ENCODE measurements at places on chromosomes 7 and 10.

DNA sequence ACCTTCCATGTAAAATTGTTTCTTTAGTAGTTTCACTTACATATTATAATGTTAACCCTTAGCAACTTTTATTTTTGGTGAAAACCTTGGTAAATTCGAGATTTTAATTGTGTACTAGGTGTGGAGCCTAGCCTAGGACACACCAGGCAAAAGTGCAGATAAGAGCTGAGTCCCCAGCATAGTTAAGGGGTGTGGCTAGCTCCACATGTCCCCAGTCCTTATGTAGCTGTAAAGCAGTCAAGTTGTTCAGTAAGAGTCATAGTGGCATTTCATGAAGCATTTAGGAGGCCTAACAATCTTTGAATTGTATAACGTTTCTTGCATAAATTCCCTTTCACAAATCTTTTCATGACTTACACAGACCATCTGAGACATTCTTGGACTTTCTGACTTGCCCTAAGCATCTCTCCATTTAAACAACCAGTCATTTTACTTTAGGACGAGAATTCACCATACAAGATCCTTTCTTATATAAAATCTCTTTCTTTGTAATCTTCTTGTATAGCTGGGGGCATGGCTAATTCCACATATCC, 53.8 kb upstream of the INHBA start:
- no peak overlapping the region for H3K4me3 ChIP-seq
- no peaks in the 10 kb centered on the region for H3K36me3 ChIP-seq
- H3K27me3 ChIP-seq = no peaks in the 10 kb centered on the region

GRCh38 chr7:120981888-120982615, 6.5 kb upstream of the CPED1 start:
- H3K27me3 ChIP-seq = no peaks in the 10 kb centered on the region
- H3K27ac ChIP-seq = no peak overlapping the region
- no peak for DNase-seq
- no peaks in the 10 kb centered on the region for H3K4me1 ChIP-seq
- H3K4me3 ChIP-seq = no peak overlapping the region
- H3K36me3 ChIP-seq = no peaks in the 10 kb centered on the region

- H3K36me3 ChIP-seq = no peaks in the 10 kb centered on the region
- no peak overlapping the region for H3K27ac ChIP-seq
- peaks cover 9% of the 10 kb centered on the region for H3K4me1 ChIP-seq
- no peaks in the 10 kb centered on the region for H3K27me3 ChIP-seq
- no peak for DNase-seq
- no peak overlapping the region for H3K4me3 ChIP-seq
Observed at GRCh38 chr10:17001297-17001744, 128.3 kb downstream of the CUBN start.

DNA sequence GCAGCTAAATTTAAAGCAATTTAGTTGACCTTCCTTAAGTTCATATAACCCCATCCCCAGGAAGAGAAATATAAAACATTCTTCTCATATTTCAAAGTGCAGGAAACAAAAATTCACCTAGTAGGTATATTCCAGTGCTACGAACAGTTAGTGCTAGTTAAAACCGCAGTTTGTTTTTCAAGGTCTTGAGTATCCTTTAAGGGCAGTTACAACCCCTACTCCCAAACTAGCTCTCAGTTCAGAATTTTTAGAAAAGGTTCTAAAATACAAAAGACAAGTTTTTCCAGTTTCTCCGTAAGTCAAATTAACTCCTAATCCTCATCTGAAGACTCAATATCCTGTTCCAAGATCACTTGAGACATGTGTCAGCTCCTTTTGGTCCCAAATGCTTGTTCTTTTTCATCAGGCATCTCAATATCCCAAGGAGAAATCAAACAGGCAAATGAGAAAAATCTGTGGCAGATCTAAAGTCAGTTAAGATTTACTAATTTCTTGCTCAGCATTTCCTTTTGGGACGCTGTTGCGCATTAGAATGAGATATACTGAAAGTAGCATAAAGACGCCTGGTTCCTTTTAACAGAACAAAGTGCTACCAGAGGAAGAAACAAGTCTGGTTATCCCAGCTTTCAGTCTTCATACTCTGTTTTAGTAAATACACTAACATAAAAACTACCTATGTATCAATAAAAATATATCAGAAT, 51.8 kb downstream of the ARHGAP12 start:
- no peaks in the 10 kb centered on the region for H3K36me3 ChIP-seq
- no peaks in the 10 kb centered on the region for H3K4me1 ChIP-seq
- H3K27me3 ChIP-seq = no peaks in the 10 kb centered on the region

DNA sequence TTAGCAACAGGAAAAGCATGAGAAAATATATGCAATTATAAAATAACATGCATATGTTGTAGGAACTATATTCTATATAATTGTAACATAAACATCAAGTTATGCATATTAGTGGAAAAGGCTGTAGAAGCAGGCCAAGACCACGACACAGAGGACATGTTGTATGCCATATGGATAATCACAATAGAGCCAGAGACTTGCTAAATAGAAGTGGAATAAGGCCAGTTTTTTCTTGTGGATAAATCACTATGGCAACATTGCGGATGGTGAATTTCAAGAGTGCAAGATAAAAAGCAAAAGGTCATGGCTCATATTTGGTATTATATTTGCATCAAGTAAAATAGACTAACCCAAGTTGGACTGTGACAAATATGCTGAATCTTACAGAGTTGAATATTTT, 93.0 kb downstream of the PCDH15 start:
- no peaks in the 10 kb centered on the region for H3K27me3 ChIP-seq
- DNase-seq = no peak
- no peak overlapping the region for H3K27ac ChIP-seq

- H3K27ac ChIP-seq = peak overlapping the region; percentile 93
- H3K4me1 ChIP-seq = peaks cover 41% of the 10 kb centered on the region
- H3K36me3 ChIP-seq = no peaks in the 10 kb centered on the region
- DNase-seq = no peak
- H3K4me3 ChIP-seq = peak overlapping the region; percentile 99
- H3K27me3 ChIP-seq = no peaks in the 10 kb centered on the region
Observed at GRCh38 chr10:70403483-70404035, 386 bp upstream of the EIF4EBP2 start.

- H3K27me3 ChIP-seq = no peaks in the 10 kb centered on the region
- H3K36me3 ChIP-seq = no peaks in the 10 kb centered on the region
- DNase-seq = no peak
- peak overlapping the region; percentile 40 for H3K27ac ChIP-seq
- H3K4me3 ChIP-seq = peak overlapping the region; percentile 40
Observed at GRCh38 chr10:77888356-77888703, 38.2 kb downstream of the DLG5 start.

- DNase-seq = no peak
- H3K4me3 ChIP-seq = no peak overlapping the region
- H3K27me3 ChIP-seq = no peaks in the 10 kb centered on the region
- peaks cover 18% of the 10 kb centered on the region for H3K4me1 ChIP-seq
- no peaks in the 10 kb centered on the region for H3K36me3 ChIP-seq
Observed at GRCh38 chr10:117353684-117354083, 21.6 kb downstream of the PDZD8 start.

GRCh38 chr7:24587853-24588252, 14.6 kb downstream of the PALS2 start:
- no peaks in the 10 kb centered on the region for H3K36me3 ChIP-seq
- H3K27ac ChIP-seq = no peak overlapping the region
- no peak for DNase-seq
- H3K27me3 ChIP-seq = no peaks in the 10 kb centered on the region
- no peak overlapping the region for H3K4me3 ChIP-seq
- no peaks in the 10 kb centered on the region for H3K4me1 ChIP-seq

- no peaks in the 10 kb centered on the region for H3K27me3 ChIP-seq
- H3K36me3 ChIP-seq = no peaks in the 10 kb centered on the region
- no peak overlapping the region for H3K4me3 ChIP-seq
- H3K4me1 ChIP-seq = no peaks in the 10 kb centered on the region
- no peak overlapping the region for H3K27ac ChIP-seq
Observed at GRCh38 chr7:144488977-144489376, 85.5 kb upstream of the NOBOX start.

DNA sequence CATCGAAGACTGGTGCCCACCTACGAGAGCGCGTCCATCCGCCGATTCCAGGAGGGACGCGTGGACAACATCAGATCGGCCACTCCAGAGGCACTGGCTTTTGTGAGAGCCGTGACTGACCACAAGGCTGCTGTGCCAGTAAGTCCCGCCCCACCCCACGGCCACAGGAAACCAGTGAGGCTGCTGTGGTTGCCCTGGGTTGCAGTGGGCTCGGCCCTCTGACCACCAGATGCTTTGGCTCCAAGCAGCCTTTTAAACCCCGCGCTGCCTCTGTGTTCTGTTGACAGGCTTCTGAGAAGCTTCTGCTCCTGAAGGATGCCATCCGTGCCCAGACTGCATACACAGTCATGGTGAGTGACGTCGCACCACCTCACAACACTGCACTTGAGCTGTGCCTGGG, 24.4 kb upstream of the C10orf53 start:
- no peaks in the 10 kb centered on the region for H3K4me1 ChIP-seq
- no peaks in the 10 kb centered on the region for H3K27me3 ChIP-seq
- no peaks in the 10 kb centered on the region for H3K36me3 ChIP-seq
- no peak overlapping the region for H3K27ac ChIP-seq
- no peak overlapping the region for H3K4me3 ChIP-seq
- no peak for DNase-seq

DNA sequence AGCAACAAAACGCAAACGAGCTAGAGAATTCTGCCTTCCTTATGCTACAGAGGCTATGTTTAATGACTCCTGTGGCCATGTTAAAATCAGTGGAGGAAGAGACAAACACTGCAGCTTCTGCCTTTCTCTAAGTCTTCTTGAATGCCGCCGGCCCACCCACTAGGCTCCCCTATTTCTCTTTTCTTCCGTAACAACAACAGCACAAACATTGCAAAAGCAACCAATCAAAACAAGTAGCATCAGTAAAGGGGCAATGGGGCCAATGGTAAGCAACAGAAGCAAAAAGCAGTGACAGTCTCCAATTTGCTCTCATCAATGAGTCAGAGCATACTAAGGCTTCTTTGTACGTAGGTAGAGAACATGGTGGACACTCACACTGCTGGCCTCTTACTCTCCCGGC, 26.8 kb downstream of the DNAJC1 start:
- H3K36me3 ChIP-seq = no peaks in the 10 kb centered on the region
- no peak overlapping the region for H3K4me3 ChIP-seq
- DNase-seq = no peak

DNA sequence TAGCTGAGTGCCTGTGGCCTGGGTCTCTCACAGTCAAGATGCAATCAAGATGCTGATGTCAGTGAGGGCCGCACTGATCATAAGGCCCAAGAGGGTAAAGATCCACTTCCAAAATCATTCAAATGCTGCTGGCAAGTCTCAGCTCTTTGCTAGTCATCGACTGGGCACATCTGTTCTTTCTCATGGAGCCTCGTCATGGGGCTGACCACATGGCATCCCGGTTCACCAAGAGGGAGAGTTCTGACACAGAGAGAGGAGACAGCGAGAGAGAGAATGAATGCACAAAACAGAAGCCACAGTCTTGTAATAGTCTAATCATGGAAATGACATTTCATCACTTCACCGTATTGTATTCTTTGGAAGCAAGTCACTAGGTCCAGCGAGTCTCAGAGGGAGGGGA, 1067.5 kb upstream of the C7orf33 start:
- H3K4me1 ChIP-seq = no peaks in the 10 kb centered on the region
- no peak overlapping the region for H3K4me3 ChIP-seq
- H3K27ac ChIP-seq = no peak overlapping the region
- H3K36me3 ChIP-seq = no peaks in the 10 kb centered on the region
- no peaks in the 10 kb centered on the region for H3K27me3 ChIP-seq

GRCh38 chr10:43965918-43966570, 317.4 kb upstream of the ZNF32 start:
- H3K27ac ChIP-seq = peak overlapping the region; percentile 32
- no peak overlapping the region for H3K4me3 ChIP-seq
- DNase-seq = no peak
- no peaks in the 10 kb centered on the region for H3K36me3 ChIP-seq
- peaks cover 18% of the 10 kb centered on the region for H3K4me1 ChIP-seq

DNA sequence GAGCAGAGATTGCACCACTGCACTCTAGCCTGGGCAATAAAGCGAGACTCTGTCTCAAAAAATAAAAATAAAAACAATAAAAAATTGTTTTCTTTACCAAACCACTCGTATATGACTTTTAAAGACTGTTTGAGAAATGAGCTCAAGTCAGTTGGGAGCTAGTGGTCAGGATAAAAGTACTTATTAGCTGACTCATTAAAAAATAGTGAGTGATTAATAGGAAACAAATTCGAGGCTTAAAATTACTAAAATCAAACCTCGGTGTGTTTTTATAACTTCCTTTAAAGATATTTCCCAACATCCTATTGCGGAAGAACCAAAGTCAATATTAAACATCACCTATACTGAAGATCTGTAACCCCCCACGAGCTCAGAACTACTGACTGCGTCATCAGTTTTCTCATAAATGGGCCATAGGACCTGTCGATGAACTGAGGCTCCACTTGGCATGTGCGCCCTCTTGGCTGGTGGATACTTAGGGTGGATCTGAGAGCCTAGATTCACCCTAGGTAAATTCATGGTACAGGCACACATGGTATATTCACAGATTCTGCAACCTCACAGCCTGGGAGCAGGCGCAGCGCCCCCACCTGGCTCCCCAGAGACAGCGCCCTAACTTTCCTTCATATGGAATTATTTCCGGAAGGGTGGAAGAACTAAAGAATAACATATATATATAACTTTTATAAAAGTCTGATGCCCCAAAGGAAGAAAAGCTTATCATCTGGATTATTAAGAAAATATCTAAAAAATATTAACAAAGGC, 9.2 kb downstream of the MKI67 start:
- H3K27me3 ChIP-seq = peaks cover 6% of the 10 kb centered on the region
- H3K4me3 ChIP-seq = no peak overlapping the region
- no peak overlapping the region for H3K27ac ChIP-seq
- DNase-seq = no peak
